ENCODE measurements at places on chromosomes 13 and 19.

DNA sequence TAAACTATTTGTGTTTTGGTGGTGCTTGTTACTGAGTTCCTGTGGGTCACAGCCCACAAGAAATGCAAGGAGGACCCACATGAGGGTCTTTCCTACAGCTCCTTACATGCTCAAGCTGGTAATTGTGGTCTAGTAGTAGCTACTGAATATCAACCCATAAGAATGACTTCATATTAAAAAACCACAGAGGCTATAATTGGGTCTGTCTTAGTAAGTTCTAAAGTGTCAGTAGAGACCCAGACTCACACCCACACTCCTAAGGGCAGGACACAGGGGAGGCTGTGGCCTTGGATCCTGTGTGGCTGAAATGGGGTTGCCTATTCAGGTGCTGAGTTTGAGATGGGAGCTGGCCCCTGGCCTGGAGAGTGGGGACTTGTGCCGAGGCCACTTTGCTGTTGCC, 19.6 kb downstream of the TFDP1 start:
- no peak for DNase-seq

DNA sequence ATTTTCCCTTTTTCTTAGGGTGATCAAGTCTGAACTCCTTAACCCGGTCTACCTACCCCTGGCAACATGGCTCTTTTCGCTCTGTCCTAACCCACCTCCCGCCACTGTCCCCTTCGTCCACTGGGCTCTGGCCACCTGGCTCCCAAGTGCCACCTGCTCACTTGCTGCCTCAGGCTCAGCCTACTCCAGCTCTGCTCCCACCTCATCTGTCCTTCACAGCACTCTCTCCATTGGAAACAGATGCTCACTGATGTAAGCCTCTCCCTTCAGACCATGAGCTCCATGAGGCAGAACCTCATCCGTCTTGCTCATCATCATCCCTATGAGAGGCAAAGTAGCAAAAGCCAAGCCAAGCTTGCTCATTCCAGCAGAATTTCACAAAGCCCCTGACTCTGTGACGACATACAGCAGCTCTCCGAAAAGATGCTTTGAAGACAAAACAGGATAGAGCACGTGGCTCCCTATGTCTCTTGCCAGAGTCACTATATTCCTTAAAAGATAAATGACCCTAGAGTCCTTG, 35.3 kb upstream of the AMER2 start:
- DNase-seq: no peak

DNA sequence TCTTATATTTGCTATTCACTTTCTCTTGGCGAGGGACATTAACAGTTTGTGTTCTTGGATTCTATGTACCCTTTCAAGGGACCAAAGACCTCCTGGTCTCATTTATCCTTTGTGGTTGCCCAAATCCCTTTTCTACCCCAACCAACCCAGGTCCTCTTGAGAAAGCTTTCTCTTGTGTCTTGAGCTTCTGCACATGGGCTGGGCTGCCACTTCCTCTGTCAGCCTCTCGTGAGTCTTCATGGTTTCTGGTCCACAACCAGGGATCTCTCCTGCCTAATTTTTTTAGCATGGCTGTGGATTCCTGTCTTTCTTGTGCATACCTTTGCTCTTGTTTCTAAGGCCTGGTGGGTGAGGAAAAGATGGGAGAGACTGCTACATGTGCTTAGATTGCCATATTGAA, 14.9 kb downstream of the TIMM13 start:
- DNase-seq: no peak

GRCh38 chr13:76622315-76623040, 263.7 kb downstream of the KCTD12 start:
- no peak for DNase-seq

GRCh38 chr19:45553464-45553863, 31.1 kb downstream of the OPA3 start:
- no peak for DNase-seq

- DNase-seq: no peak
These were observed 164.0 kb downstream of the TSHZ3 start for GRCh38 chr19:31185261-31185660.

DNA sequence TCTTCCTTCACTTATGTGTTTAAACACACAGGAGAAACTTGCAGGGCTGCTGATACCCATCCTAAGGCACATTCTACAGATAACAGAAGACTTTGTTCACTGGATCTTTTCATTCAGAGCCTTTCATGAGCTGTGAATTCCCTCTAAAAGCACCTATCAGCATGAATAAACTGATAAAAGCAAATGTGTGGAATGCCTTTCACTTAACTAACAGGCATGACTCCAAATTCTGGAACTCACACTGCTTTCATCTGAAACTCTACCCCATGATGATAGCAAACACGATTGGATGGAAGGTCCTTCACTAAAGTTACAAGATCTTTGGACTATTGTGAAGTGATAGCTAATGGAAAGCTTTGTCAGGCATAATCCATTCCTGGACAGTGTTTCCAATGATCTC, 457.3 kb downstream of the EFNB2 start:
- no peak for DNase-seq

- DNase-seq: no peak
These were observed 214.6 kb upstream of the HTR2A start for GRCh38 chr13:47111499-47111898.

GRCh38 chr13:57633141-57633949, 1.8 kb downstream of the PCDH17 start:
- peak; percentile 22 for DNase-seq

GRCh38 chr13:109954441-109954840, 168.1 kb upstream of the IRS2 start:
- no peak for DNase-seq

DNA sequence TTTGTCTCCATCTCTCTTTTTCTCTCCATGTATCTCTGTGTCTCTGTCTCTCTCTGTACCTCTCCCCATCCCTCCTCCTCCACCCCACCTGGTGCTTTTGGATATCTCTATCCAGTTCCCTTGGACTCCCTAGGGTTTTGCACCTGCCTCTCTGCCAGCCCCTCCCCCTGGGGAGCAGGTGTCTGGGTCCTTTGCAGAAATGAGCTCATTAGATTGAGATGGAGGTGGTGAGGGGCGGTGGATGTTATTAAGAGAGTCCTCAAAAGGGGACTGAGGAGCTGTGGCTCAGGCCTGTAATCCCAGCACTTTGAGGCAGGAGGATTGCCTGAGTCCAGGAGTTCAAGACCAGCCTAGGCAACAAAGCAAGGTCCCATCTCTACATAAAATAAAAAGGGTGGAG, 2.1 kb downstream of the KCNN4 start:
- no peak for DNase-seq

DNA sequence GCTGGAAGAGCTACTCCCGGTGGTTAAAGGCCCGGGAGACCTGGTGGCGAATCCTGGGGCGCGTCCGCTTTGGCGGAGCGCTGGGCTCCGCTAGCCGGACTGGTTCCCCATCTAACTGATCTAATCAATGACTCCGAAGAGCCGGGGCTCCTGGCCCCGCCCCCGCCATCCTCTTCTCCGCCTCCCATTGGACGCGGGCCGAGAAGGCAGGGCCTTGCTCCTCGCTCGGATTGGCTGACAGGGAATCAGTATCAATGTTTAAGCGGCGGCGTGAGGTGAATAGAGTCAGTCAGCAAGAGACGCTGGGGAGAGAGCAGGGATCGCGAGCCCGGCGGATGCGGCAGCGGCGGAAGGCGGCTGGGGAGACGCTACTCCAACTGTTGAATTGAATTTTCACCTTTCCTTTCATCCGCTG, 1.7 kb upstream of the PCDH17 start:
- peak; percentile 50 for DNase-seq

- peak; percentile 89 for DNase-seq
These were observed 62.6 kb downstream of the IER2 start for GRCh38 chr19:13212759-13213330.

All from stimulated activated CD8-positive, alpha-beta memory T cell treated with anti-CD3 and anti-CD28 coated beads, Interleukin-4, amount 100 ng/mL, for 48 hours (primary cell).